Airway epithelial cell (primary cell): ENCODE measurements at places on chromosomes 6 and 20. TPM values are rescaled to one million over a fixed set of nuclear protein-coding genes. Genes with fewer than 3 reads are reported as not detected.

Gene PRDM13
- total RNA-seq = not detected in 2 replicates

Gene WFDC10A
- total RNA-seq = not detected in 2 replicates

Gene SLC22A16
- not detected in 2 replicates for total RNA-seq

Gene SLC22A3
- total RNA-seq = 2.2 and 2.3 TPM in 2 replicates

Gene CST1
- total RNA-seq = 0.28 TPM in 1 of 2 replicates, not detected in the other

Gene SIRPD
- total RNA-seq = not detected in 2 replicates
